Pulmonary artery endothelial cell (primary cell): ENCODE measurements at places on chromosomes 4 and X. TPM values are rescaled to one million over a fixed set of nuclear protein-coding genes. Genes with fewer than 3 reads are reported as not detected.

Gene IL3RA
- total RNA-seq, result 20.2 and 28.2 TPM in 2 replicates

Gene TEC
- 0.13 and 0.81 TPM in 2 replicates for total RNA-seq

Gene MTMR8
- total RNA-seq, result 0.63 and 1.2 TPM in 2 replicates

Gene ESX1
- not detected in 2 replicates for total RNA-seq

Gene CDS1
- under 0.01 TPM in 1 of 2 replicates, not detected in the other for total RNA-seq

Gene TMPRSS11A
- total RNA-seq, result not detected in 2 replicates

Gene TNMD
- not detected in 2 replicates for total RNA-seq

Gene PRDM8
- total RNA-seq, result 0.14 and 0.33 TPM in 2 replicates

Gene GABRQ
- 0.04 TPM in 1 of 2 replicates, not detected in the other for total RNA-seq

Gene GAGE12J
- total RNA-seq, result not detected in 2 replicates

Gene ZNF157
- total RNA-seq, result not detected in 2 replicates

Gene KIT
- total RNA-seq, result 35.8 and 41.7 TPM in 2 replicates

Gene CT45A3
- not detected in 2 replicates for total RNA-seq

Gene ANOS1
- total RNA-seq, result 0.39 and 1.2 TPM in 2 replicates

Gene WWC2
- 25.7 and 35.0 TPM in 2 replicates for total RNA-seq
